ENCODE measurements at places on chromosomes 2 and 18.

GRCh38 chr18:63135101-63135500, 184.5 kb downstream of the BCL2 start:
- DNase-seq: no peak

DNA sequence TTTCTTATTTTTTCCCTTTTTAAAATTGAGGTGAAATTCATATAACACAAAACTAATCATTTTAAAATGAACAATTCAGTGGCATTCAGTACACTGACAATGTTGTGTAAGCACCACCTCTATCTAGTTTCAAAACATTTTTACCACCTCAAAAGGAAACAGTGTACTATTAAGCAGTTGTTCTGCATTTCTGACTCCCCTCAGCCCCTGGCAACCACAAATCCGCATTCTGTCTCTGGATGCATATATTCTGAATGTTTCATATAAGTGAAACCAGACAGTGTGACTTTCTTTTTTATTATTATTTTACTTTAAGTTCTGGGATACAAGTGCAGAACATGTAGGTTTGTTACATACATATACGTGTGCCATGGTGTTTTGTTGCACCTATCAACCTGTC, 19.2 kb upstream of the TANK start:
- no peak for DNase-seq

DNA sequence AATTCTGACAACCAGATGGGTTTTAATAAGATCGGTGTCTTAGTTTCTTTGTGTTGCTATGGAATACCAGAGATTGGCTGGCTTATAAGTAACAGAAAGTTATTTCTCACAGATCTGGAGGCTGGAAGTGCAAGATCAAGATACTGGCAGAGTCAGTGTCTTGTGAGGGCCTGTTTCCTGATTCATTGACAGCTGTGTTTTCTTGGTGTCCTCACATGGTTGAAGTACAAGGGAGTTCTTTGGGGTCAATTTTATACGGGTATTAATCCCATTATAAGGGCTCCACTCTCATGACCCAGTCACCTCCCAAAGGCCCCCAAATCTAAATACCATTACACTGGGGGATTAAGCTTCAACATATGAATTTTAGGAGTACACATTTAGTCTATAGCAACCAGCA, 421.1 kb downstream of the LRP1B start:
- no peak for DNase-seq

DNA sequence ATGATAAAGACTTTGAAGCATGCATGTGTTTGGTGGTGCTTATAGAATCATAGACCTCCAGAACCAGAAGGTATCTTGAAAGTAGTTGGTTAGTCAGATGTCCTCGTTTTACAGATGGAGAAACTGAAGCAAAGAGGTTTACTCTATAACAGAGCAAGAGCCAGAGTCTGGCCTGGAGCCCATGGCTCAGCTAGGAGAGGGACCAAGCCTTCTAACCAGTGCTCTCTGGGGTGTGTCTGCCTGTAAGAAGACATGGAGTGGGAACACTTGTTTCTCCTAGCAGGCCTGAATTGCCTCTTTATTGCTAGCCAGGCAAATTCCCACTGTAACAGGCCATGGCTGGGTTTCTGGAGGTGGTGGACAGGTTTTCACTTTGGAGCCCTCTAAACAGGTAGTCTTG, 67.9 kb downstream of the CD8B2 start:
- DNase-seq: no peak

GRCh38 chr2:84704505-84705244, 176.2 kb downstream of the TRABD2A start:
- no peak for DNase-seq

DNA sequence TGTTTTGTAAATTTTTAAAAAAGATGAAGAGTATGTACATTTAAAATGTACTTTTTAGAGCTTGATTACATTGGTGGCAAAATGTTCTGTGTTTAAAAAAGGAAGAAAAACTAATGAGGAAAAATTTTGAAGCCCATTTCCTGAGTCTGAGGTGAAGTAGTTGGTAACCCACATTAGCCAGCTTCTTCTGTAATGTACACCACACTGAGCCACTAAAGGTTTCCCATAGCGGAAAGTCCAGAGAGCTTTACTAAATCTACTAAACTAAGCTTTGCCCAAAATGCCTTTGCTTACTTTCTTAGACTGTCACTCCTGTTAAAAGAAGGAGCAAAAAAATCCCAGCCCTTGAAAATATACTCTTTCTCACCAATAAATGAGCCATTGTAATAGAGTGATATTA, 804.8 kb upstream of the ZEB2 start:
- no peak for DNase-seq

DNA sequence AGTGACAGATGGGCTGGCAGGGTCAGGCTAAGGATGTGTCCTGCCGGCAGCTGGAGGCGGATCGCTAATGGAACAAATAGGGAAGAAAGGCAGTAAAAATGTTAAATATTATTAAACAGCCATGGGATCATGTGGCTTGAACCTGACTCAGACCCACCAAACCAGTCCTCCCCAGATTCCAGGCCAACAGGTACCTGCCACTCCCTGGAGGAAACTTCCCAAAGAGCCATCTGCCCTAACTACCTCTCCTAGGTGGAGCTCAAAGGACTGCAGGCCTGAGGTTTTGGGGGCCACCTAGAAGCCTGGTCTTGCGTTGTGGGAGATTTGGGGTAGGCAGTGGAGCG, 34.3 kb downstream of the CIB4 start:
- DNase-seq: no peak

GRCh38 chr2:149858901-149859634, 271.5 kb upstream of the MMADHC start:
- peak; percentile 81 for DNase-seq

DNA sequence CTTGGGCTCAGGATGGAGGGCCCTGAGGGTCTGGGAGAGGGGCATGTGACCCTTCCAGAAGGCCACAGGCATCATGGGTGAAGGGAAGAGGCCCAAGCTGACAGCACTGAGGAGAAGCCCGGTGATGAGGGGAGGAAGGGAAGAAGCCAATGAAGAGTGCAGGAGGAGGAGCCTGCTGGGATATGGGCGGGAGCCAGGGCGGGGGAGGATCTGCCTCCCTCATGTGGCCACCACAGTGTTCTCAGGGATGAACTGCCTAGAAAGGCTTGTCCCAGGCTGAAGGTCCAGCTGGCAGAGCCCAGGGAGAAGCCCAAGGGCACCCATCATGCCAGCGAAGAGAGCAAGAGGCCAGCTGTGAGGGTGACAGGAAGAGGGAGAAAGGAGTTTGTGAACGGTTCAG, 24.6 kb upstream of the PLB1 start:
- no peak for DNase-seq

- DNase-seq: no peak
Measured at GRCh38 chr2:126858013-126858412, 40.7 kb upstream of the TEX51 start.

GRCh38 chr18:33755931-33756560, 178.0 kb downstream of the ASXL3 start:
- DNase-seq: peak; percentile 36

DNA sequence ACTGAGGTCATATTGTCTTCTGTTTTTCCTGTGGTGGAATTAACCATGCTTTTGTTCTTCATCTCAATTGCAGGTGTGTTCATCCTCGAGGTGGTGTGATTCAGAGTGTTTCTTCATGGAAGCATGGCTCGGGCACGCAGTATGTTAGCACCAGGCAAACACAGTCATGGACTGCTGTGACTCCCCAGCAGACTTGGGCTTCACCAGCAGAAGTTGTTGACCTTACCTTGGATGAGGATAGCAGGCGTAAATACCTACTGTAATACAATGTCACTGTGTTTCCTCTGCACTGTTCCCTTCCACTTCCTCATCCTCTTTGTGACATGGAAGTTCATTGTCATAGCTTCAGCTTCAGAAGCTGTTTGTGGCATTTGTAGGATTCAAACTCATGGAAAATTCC, 158.7 kb downstream of the HAUS1 start:
- DNase-seq: no peak

GRCh38 chr2:46246790-46247189, 50.4 kb upstream of the EPAS1 start:
- DNase-seq: no peak

- peak; percentile 26 for DNase-seq
Measured at GRCh38 chr2:175620106-175620505, 382.0 kb downstream of the LNPK start.

GRCh38 chr2:72131916-72132841, 15.5 kb downstream of the CYP26B1 start:
- DNase-seq: no peak

DNA sequence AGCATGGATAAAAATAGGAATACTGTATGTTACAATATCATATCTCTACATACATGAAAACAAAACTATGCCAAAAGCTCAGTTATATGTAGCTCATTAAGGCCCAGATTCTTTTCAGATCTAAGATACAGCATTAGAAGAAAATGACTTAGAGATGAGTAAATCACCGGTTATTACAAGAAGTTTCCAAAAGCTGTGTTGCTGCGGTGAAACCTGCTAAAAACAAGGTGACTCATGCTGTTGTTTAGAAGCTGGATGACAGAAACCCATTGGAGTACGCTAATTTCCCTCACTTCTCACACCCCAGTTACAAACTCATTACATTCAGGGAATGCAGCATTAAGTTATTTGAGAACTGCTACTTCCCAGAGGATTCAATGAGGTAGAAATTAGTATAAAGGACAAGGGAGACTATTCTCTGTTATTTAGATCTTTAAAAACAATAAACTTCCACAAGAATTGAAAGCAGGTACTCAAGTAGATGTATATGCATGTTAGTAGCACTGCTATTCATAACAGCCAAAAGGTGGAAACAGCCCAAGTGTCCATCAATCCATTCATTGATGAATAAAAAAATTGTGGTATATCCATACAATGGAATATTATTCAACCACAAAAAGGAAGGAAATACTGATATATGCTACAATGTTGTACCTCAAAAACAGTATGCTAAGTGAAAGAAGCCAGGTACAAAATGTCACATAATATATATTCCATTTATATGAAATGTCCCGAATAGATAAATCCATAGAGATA, 32.6 kb downstream of the RBKS start:
- peak; percentile 24 for DNase-seq

DNA sequence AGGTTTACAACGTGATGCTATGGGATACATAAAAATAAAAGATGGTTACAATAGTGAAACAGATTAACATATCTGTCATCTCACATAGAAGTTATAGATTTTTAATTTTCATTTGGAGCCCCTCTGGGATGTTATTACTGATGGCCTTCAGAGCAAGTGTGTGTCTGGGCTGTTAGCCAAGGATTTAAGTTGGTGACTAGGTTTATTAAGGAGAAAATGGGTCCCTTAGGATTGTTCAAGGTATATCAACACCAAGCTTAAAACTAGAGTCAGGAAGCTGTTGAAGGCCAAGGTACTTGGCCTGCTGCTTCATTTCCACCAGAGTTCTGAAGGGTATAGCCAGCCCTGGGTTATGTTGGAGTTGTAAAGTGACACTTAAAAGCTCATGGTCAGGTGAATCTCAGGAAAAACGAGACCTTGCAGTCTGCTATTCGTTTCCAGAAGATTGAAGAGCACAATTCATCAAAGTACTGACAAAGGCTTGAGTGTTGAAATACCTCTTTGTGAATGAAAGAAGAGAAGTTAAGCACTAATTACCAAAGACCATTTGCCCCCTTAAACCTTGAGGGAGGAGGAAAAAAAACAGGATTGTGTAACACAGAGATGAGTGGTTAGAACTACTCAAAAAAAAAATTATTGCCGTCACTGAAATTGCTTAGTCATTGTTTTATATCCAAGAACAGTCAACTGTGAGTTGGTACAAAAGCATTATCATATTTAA, 48.4 kb downstream of the MAP2 start:
- DNase-seq: peak; percentile 81

- DNase-seq: no peak
Measured at GRCh38 chr18:78579854-78580577, 399.6 kb upstream of the SALL3 start.

DNA sequence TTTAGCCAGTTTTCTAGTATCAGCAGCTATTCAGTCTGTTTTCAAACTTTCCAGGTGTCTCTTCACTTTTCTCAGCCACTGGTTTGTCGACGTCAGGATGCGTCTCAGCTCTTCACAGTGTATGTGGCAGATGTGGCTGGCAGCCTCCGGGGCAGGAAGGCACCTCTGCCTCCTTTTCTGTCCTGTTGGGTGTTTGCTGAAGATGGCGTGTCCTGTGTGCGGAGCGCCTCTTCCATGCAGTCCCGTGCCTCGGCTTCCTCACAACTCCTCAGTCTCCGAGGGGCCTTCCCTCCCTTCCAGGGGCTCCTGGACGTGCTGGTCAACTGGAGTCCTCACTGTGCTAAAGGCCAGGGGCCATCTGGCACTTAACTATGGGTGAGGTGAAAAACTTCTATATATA, 65.4 kb upstream of the PXDN start:
- DNase-seq: no peak

DNA sequence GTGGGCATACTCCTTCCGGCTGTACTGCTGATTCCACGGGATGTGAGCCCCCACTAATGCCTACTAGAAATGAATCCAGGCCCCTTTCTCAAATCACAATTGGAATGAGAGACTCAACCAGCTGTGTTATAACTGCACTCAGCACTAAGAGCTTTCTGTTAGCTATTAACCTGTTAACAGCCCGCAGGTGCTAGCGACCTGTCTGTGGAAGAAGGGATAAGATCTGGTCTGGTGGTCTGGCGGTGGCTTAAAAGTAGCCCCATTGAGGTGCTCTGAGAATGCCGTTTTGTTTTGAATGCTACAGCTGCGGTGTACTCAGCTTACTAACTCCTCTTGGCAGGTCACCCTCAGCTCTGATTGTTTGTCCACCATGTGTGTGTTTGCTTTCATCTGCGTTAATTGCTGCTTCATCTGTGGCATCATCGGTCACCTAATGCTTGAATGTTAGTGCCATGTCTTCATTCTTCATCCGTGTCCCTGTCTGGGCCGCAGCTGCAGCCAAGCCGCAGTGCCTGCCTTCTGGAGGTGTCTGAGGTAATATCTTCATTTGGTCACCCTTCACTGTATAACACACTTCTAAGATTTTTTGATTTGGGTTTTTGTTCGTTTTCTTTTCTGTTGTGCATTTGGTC, 16.3 kb downstream of the RAB12 start:
- DNase-seq: no peak

GRCh38 chr2:135986507-135986906, 1.1 kb upstream of the DARS1 start:
- no peak for DNase-seq

DNA sequence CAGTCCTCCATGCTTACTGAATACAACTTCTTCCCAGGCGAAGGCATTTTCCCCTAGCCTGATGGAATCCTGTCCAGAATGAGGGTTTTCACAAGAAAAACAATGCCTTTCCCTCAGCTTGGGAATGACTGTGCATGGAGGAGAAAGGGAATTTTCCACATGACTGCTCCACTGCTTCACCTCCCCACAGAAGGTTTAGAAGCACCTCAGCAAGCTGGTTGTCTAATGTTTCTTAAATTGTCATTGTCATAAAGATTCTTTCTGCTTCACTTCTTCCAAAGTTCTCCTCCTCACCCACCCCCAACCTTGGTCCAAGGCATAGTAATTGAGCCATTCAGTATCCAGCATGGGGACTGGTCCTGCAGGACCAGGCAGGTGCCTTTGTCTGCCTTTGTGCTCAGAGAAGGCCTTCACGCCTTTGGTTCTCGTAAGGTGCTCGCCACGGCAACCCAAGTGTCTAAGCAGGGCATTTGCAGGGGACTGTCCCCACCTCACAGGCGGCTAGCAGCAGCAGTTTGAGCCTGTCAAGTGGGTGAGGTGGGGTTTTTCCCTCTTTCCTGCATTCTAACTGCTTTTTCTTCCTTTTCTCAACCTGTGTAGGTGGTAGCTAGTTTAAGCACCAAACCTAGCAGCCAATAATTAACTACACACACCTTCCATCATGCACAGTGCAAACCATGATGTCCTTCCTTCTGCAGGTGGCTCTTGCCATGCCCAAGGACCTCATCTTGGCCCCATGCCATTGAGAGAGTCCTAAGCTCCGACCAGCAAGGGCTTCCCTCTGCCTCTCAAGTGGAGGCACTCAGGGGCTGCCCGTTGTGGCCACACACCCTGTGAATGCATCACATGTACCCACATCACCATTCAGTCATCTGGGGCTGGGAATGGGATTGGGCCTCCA, 65.7 kb upstream of the BCL2L11 start:
- no peak for DNase-seq

Measured in fibroblast of gingiva (primary cell).